ENCODE measurements at places on chromosomes 7 and 10. TPM values are rescaled to one million over a fixed set of nuclear protein-coding genes. Genes with fewer than 3 reads are reported as not detected.

The NUTM2A gene
- polyA plus RNA-seq: 0.06 TPM

The MUC3A gene
- 0.02 TPM for polyA plus RNA-seq

The OPALIN gene
- polyA plus RNA-seq: not detected

The SRRM3 gene
- 1.2 TPM for polyA plus RNA-seq

The NCF1 gene
- polyA plus RNA-seq: not detected

The GIMAP5 gene
- polyA plus RNA-seq: not detected

The SRGN gene
- polyA plus RNA-seq: 83.9 TPM

The SHTN1 gene
- polyA plus RNA-seq: 1.6 TPM

- no peak for DNase-seq
These were observed 19.6 kb downstream of the FRMPD2 start for GRCh38 chr10:48254750-48255512.

DNA sequence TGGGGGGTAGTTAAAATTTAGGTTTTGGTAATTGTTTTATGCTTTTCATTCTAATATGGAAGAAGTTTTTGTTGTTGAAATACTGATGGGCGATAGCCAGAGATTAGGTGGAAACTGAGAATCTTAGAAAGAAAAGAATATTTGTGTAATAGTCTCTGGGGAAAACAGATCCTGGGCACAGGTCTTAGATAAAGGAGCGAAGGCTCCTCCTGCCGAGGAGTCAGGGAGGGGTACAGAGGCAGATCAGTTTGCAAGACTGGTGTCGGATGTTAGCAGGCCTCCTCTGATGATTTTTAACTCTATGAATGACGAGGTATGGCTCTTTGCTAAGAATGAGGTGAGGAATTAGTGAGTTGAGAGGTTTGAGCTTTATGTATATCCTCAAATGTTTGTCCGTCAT lies 339.7 kb downstream of the HGF start:
- peak; percentile 22 for DNase-seq

GRCh38 chr7:124444696-124445480 lies 320.7 kb downstream of the GPR37 start:
- no peak for DNase-seq

- no peak for DNase-seq
These were observed 36.7 kb upstream of the ABLIM1 start for GRCh38 chr10:114694752-114695151.

- no peak for DNase-seq
These were observed 422.4 kb downstream of the PARD3 start for GRCh38 chr10:34392641-34393170.

GRCh38 chr10:4117604-4118003 lies 332.6 kb upstream of the KLF6 start:
- no peak for DNase-seq

DNA sequence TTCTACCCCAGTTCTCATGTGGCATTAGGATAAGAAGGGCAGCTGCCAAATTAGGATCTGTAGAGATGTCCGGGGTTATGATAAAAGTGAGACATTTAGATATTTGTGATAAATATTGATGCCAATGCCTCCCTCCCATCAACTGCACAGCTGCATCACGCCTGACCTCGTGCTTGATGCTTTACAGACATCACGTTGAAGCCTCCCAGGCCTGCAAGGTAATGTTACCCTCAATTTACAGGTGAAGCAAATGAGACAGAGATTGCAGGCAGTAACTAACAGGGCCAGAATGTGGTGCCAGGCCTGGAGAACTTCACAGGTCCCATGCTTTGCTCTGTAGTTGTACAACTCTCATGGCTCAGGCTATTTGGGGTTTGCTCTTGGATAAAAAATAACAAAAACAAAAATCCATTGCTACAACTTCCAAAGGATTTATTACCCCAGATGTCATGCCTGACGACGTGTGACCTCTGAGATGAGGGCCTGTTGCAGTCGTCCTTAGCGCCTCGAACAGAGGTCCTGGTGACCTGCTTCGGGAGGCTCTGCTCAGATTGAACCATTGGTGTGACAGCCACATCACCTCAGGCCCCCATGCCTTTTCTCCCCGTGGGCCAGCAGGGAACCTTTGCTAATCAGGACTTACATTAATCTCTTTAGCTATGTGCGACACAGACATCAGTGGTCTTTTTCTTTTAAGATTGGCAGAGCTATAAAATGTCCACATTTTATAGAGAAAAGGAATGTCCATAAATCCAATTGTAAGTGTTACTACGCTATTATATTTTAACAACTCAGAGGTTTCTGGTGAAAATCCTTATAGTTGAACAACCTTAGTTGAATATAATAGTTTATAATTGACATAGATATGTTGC lies 169.3 kb downstream of the ADAM12 start:
- no peak for DNase-seq

GRCh38 chr10:89894051-89894450 lies 192.7 kb downstream of the KIF20B start:
- DNase-seq: peak; percentile 63

DNA sequence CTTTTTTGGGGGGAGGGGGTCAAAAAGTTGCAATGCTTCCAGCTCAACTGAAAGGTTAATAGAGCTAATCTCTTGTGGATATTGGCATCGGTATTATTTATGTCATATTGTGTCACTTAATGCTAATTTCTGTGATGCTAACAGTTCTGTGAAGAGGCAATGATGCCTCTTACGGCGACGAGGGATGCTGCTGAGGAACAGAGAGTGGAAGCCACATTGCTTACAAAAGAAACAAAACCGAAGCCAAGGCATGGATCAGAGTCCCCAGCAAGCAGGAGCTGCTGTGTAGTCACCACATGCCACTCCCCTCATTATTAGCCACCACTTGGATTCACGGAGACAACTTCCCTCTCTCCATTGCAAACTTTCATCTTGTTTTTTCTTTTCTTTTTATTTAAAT lies 536.5 kb upstream of the MGMT start:
- DNase-seq: no peak

GRCh38 chr10:48931188-48931587 lies 8.5 kb downstream of the LRRC18 start:
- DNase-seq: no peak

GRCh38 chr7:24138343-24138742 lies 145.6 kb upstream of the NPY start:
- no peak for DNase-seq

- no peak for DNase-seq
These were observed 96.2 kb downstream of the LHPP start for GRCh38 chr10:124557648-124558338.

DNA sequence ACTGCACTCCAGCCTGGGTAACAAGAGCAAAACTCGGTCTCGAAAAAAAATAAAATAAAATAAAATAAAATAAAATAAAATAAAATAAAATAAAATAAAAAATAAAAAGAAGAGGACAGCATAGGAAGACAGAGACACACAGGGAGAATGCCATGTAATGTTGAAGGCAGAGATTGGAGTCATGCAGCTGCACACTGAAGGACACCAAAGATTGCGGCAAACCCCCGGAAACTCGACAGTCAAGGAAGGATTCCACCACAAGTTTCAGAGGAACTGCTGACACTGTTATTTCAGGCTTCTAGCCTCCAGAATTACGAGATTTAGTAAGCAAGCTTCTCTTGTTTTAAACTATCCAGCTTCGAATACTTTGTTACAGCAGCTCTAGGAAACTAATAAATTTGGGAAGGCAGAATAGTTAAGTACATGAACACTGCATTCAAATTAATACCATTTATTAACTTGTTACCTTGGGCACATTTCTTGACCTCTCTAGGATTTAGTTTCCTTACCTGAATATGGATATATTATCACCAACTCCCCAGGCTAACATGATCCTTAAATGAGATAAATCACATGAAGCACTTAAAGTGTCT lies 9.5 kb downstream of the CPED1 start:
- no peak for DNase-seq

- DNase-seq: peak; percentile 41
These were observed 22.0 kb downstream of the CDCA7L start for GRCh38 chr7:21923658-21924057.

DNA sequence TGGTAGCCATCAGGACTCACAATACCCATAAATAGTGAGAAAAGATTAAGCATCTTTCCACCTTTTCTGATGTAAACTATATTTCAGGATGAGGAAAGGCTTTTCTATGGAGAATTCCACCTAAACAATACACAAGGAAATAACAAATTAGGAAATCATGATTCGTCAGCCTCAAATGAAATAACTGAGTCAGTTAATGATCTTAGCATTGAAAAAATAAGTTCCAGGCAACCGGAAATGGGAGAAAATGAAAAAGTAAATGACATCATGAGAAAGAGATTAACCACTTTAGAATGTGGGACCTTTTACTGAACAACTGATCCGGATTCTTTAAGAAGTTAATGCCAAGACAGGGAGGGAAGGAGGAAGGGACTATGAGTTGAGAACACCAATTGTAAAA lies 742.3 kb downstream of the TNS3 start:
- DNase-seq: peak; percentile 69
